ENCODE measurements at places on chromosomes 2 and 18.

GRCh38 chr18:58216071-58216481, 172.1 kb downstream of the NEDD4L start:
- DNase-seq: no peak

GRCh38 chr18:76460482-76460881, 34.6 kb downstream of the ZNF516 start:
- no peak for DNase-seq

DNA sequence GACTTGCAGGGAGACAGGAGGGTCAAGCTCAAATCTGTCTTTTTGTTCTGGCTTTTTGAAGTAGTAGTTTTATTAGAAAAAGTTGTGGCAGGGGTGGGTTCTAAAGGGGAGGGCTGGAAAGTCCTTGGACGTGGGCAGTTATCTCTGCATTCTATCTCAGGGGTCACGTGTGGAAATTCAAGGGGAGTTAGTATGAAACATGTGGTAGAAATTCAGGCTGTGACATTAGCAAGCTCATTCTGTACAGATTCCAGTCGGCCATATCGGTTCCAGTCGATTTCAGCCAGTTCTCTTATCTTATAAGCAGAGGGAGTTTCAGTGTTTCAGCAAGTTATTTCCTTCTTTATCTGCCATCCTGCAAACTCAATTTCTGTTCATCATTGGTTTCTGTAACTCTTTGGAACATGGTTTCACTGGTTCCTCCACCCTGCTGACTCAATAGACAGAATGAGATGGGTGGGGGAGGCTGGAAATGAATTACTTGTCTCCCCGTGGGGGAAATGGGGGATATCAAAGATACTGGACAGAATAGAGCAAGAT, 53.0 kb downstream of the RAB27B start:
- DNase-seq: no peak

DNA sequence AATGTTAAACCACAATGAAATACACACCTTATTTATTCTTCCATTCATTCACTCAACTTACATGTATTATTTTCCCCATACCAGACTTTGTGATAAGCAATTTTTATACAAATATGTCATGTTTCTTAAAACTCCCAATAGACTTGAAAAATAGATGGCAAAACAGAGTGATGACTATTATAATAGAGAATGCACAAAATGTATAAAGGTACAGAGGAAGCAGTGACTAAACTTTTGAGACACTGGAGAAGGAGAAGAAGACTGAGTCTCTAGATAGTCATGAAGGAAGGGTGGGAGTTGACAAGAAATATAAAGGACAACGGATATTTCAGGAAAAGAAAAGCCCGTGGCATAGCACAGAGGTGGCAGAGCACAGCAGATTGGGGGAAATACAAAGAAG, 198.1 kb upstream of the SLC39A10 start:
- DNase-seq: no peak

GRCh38 chr2:194486326-194486725, 1170.7 kb upstream of the SLC39A10 start:
- no peak for DNase-seq

DNA sequence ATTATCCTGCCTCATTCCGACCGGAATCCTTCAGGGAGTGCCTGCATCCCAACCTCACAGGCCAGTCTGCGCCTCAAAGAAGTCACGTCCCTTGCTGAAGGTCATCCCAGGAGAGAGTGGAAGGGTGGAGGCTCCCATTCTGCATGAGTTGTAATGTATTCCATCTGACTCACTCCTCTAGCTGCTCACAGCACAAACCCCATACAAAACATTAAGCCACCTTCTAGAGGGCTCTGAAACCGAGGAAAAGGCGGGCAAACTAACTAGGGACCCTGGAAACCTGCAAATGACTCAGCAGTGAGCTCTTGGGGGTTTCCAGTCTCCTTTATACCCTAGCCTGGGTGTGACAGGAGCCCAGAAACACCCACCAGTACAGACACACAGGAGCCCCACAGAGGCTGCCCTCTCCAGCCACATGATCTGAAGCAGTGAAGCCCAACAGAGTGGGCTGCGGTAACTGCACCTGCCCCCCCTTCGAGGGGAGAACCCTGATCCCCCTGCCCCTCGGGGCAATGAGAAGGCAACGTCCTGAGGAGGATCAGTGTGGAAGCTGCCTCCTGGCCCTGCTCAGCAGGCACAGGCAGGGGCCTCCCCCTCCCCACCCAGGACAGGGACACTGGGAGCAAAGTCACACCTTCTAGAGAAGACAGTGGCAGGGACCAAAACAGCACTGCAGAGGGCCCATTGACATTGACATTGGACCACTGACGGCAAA, 69.3 kb upstream of the SNTG2 start:
- no peak for DNase-seq

DNA sequence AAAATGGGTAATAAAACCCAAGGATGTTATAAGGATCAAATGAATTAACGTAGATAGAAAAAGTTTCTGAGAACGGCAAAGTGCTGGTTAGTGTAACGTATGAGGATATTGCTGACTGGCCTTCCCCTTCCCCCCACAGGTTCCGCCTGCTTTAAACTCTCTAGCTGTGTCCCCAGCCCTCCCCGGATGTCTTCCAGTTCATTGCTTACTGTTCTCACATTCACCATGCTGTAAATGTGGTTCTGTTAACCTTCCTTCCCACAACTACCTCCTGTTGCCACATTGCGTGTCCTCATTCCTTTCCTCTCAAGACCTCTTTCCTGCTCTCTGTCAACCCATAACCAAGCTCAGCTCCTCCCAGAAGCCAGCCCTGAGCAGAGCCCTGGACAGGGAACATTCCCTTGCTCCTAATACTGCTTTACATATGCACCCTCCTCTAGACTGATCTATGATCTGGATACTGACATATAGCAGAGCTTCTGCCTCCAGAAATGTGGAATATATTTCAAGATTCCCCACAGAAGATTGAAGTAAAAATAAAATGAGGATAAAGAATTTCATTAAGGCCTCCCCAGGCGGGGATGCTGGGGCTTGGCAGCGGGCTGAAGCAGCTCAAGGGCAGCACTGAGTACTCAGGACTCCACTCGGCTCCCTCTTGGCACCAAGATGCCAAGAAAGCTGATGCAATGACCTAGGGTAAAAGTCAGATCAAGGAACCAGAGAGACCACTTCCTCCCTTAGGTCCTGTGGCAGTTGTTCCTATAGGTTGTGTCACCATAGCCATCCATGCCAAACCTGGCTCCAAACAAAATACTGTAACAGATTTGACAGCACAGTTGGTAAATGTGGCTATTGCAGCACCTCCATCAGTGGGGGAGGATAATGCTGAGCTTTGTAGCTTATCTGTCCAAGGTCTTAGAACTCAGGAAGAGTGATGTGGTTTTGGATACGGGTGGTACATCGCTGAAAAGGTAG, 136.4 kb upstream of the PIK3C3 start:
- no peak for DNase-seq

DNA sequence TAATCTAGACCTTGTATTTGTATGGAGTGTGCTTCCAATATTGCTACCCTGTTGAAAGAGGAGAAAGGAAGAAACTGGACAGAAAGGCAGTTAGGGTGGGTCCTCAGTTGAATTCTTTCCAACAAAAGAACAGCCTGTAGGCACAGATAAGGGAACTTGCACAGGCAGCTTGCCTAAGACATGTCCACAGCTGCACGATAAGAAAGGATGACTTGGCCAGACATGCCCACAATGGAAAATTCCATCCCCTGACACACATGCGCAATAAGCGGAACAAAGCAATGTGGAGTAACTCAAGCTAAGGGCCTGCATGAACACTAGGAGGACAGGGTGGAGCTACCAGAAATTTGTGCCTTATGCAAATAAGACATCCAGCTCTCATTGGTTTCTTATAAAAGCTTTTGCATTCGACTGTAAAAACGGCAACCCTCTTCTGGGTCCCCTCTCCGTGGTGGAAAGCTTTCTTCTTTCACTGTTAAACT, 1084.7 kb upstream of the NXPH2 start:
- no peak for DNase-seq

DNA sequence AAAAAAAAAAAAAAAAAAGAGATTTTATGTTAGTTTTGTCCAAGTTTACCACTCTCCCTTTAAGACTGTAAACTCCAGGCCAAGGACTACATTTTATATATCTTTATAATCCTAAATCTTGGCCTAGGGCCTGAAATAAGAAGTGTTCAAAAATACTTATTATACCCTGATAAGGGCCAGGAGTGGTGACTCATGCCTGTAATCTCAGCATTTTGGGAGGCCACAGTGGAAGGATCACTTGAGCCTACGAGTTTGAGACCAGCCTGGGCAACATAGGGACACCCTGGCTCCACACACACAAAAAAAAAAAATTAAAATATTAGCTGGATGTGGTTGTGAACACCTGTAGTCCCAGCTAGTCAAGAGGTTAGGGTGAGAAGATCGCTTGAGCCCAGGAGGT, 12.7 kb downstream of the TRIP12 start:
- no peak for DNase-seq

GRCh38 chr2:39252888-39253518, 9.2 kb upstream of the CDKL4 start:
- DNase-seq: no peak

- no peak for DNase-seq
Measured at GRCh38 chr2:170680172-170680941, 34.8 kb upstream of the SP5 start.

GRCh38 chr2:108589781-108590180, 55.5 kb downstream of the LIMS1 start:
- no peak for DNase-seq

- DNase-seq: no peak
Measured at GRCh38 chr2:195604706-195605105, 52.3 kb upstream of the SLC39A10 start.

- DNase-seq: no peak
Measured at GRCh38 chr2:240052524-240052923, 797 bp downstream of the OR6B3 start.

DNA sequence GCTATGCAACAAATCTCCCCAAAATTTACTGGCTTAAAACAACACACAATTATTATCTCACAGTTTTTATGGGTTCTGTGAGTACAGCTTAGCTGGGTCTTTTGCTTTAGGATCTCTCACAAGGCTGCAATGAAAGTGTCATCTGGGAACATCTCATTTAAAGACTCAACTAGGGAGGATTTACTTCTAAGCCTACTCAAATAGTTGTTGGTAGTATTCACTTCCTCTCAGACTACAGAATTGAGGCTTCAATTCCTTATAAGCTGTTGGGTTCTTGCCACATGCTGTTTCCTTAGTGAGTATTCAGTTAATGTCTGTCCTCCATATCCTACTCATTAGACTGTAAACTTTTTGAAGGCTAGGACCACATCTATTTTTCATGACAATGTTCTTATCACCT, 72.3 kb downstream of the MDH1 start:
- DNase-seq: no peak

GRCh38 chr18:58288921-58289797, 245.1 kb downstream of the NEDD4L start:
- no peak for DNase-seq

- DNase-seq: no peak
Measured at GRCh38 chr2:229443141-229443540, 172.1 kb upstream of the PID1 start.

GRCh38 chr2:2825516-2826208, 494.6 kb upstream of the MYT1L start:
- no peak for DNase-seq

DNA sequence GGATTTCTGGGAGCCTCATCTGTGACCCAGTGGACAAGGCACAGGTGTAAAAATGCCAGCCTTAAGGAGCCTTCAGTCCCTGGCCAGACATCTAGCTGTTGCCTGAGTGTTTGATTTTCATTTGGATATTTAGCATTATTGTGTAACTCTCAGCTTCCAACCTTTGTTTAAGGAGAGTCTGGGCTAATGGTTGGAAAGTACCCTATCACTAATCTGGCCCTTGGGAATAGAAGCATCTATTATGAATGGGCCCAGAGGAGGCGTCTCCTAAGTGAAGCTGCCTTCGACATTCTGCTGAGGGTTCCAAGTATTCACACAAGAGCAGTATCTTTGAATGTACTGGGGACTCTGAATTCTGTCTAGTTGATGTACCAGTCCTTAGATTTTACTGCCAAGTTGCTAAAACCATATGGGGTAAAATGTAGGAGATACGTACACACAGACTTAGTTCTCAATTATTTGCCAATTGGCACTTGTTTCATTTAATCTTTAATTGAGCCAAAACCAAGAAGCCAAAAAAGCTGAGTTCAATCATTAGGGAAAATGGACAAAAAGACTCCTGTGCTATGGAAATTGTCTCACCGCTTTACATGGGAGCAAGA, 7.2 kb upstream of the ANKRD29 start:
- DNase-seq: no peak

- DNase-seq: no peak
Measured at GRCh38 chr2:230946429-230947234, 21.6 kb upstream of the GPR55 start.

- no peak for DNase-seq
Measured at GRCh38 chr2:7427293-7428060, 510.3 kb downstream of the RNF144A start.

Data from stimulated activated CD8-positive, alpha-beta memory T cell treated with anti-CD3 and anti-CD28 coated beads, Interleukin-15, amount 100 ng/mL, for 24 hours (primary cell).